ENCODE measurements at places on chromosomes 4 and X. TPM values are rescaled to one million over a fixed set of nuclear protein-coding genes. Genes with fewer than 3 reads are reported as not detected.

The EVC gene
- 41.4 TPM for total RNA-seq

The CENPVL2 gene
- total RNA-seq = 0.96 TPM

The NHSL2 gene
- total RNA-seq = 1.6 TPM

The NPY2R gene
- total RNA-seq = not detected

The FMR1NB gene
- not detected for total RNA-seq

The TLR7 gene
- total RNA-seq = not detected

The TMEM165 gene
- 159 TPM for total RNA-seq

- DNase-seq = no peak
Observed at GRCh38 chrX:40374486-40374885, 206.3 kb upstream of the ATP6AP2 start.

GRCh38 chr4:165207016-165207430 lies 338 bp upstream of the KLHL2 start:
- no peak for DNase-seq

- no peak for DNase-seq
Observed at GRCh38 chr4:174580597-174580996, 58.3 kb upstream of the HPGD start.

GRCh38 chr4:155974476-155974749 lies 20.7 kb upstream of the CTSO start:
- DNase-seq = no peak

DNA sequence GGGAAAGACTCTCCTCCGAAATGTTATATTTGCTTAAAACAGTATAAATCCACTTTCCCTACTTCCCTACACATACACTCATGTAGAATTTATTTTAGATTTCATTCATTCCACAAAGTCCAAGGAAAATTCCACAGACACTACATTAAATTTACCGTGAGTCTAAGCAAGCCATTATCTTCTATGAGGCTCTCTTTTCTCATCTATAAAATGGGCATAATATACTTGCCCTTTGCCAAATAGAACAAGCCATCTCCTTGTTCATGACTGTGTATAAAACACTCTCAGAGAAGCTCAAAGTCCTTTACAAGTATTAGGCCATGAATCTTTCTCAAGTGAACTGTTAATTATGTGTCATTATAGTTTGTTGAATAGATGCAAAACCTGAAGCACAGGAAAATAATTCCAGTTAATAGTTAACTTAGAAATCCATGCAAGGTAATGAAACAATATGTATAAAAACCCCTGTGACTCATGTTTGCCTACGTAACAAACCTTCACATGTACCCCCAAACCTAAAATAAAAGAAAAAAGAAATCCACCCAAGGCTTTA lies 10.7 kb downstream of the TEC start:
- no peak for DNase-seq

- no peak for DNase-seq
Observed at GRCh38 chr4:72513227-72513626, 55.8 kb downstream of the ADAMTS3 start.

GRCh38 chr4:152073351-152074087 lies 312.7 kb upstream of the GATB start:
- no peak for DNase-seq

DNA sequence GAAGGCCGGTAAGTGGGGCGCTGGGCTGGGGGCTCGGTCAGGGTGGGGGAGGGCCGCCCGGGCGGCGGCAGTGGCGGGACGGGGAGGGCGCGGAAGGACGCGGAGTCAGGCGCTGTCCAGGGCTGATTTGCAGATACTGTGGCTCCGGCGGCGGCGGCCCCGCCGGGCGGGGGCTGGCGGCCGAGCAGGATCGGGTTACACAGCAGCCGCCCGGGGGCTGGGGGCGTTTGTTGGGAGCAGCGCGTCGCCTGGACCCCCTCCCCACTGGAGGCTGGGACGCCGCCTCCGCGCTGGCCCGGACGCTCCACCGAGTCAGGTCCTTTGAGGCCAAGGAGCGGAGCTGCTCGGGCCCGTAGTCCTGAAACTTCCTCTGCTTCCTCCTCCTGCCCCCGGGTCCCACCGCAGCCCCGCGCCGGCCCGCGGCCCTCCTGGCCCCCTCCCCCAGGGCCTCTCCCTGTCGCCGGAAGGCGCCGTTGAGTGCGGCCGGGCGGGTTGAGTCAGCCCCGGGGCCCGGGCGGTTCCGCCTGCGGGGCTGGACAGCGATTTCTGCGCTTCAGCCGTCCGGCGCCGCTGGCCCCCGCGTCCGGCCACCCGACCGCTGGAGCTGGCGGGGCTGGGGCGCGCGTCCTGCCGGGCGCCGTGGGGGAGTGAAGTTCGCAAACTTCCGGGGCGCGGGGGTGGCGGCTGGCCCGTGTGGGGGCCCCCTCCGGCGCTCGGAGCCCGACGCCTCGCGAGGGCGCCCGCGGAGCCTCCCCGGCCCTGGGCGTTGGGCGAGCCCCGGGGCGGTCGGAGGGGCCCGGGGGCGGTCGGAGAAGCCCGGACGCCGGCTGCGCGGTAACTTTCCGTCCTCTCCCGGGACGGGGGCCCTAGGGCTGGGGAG lies 746 bp downstream of the REST start:
- no peak for DNase-seq

- no peak for DNase-seq
Observed at GRCh38 chr4:78870056-78870455, 69.2 kb downstream of the PAQR3 start.

DNA sequence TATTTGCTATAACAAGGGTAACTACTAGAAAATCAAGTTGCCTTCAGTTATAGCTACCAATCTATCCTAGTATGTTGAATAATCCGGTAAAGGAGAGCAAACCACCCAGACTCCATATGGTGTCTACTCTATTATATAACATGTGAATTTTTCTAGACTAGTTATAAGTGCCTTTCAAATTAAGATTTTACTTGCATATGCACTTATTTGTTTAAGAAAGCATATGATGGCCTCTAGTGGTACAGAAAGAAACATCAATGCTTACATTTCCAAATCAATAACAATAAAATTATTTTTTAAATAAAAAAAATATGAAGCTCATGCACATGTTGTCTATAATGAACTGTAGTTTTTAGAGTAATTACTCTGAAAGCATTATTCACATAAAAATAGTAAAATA lies 1516.4 kb upstream of the PABPC4L start:
- no peak for DNase-seq

- no peak for DNase-seq
Observed at GRCh38 chrX:128800138-128800537, 723.2 kb downstream of the SMARCA1 start.

- no peak for DNase-seq
Observed at GRCh38 chr4:24930151-24930550, 17.3 kb upstream of the CCDC149 start.

- DNase-seq = peak; percentile 18
Observed at GRCh38 chrX:139049465-139049864, 337.9 kb upstream of the FGF13 start.

DNA sequence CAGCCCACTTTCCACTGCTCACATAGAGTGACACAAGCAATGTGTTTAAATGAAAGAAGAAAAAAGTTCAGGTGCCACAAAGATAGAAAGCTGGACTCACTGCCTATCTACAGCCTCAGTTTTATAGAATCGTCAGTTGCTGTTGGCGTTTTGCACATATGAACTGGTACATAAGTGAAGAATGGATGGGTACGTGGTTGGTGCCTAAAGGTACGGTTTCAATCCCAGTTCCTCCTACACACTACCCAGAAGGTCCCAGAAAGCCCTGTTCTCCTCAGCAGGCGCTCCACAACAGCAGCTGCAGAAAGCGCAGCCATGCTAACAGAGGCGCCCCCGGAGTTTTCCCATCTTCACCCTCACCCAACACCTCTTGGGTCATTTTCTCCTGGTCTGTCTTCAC lies 23.6 kb downstream of the CHST7 start:
- no peak for DNase-seq

- no peak for DNase-seq
Observed at GRCh38 chrX:16868920-16869319, 1.2 kb downstream of the RBBP7 start.

DNA sequence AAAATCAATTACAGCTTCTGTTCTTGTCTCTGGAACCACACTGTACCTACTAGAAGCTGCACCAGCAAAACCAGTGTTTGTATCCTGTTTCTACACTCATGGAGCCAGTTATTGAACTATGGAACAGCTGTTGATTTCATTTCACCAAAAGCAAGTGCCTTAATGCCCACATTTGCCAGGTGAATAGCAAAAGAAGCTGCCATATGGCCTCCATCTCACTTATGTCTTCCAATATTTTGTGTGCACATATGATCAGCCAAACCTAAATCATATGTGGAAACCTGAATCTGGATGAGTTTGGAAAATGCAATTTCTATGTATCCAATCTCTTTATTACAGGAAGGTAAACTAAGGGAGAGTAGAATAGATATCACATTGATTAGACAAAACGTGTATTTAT lies 415.8 kb upstream of the GRID2 start:
- no peak for DNase-seq

DNA sequence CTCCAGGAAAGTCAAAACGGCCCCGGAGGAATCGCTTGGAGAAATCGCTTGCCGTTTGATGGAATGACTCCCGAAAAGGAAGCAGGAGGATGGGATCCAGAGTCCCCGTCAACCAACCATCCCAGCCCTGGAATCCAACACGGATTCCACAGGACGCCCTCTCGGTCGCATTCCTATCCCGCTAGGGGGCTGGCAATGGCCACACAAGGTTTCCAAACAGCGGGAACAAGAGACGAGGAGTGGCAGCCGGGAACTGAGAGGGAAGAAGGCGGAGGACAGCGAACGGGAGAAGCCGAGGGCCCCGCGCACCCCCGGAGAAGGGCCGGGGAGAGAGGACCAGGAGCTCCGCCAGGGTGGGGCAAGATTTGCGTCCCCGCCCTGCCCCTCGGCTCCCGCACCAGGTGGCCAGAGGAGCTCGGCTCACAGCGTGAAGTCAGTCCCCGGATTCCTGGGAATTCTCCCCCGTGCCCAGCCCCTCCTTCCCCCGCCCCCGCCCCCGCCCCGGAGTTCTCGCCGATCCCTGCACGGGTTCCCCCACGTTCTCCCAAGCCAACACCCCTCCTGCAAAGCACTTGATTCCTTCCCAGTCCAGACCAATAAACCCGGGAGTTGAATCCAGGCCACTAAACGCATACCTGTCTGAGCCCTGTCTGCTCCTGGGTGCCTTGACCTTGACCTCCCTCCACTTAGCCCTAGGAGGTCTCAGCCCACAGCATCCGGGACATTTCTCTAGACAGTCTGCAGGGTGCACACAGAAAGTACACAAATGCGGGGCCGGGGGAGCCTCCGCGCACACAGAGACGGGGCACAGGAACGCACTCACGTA lies 1.4 kb downstream of the PDZD4 start:
- no peak for DNase-seq

DNA sequence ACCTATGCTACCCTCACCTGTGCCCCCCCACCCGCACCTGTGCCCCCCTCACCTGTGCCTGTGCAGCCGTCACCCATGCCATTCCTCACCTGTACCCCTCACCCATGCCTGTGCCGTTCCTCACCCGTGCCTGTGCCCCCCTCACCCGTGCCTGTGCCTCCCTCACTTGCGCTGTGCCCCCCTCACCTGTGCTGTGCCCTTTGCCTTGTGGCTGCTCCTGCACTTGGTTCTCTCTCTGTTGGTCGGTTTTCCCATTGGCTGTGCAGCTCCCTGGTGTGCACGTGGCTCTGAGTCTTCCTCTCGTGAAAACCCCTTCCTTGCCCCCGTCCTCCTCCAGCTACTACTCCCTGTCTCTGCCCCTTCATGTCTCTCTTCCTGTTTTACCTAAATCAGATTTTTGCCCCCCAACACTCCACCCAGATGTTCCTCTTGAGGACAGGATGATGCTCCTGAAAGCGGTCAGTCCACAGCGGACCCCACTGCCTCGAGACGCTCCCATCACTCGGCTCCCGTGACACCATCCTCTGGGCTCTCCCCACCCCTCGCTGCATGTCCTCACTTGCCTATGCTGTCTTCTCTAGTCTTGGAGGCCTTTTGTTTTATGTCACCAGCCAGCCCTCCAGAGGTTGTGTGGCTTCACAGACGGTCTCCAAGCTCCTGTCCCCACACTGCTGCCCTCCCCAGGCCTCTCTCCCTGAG lies 6.8 kb downstream of the MAEA start:
- no peak for DNase-seq

- no peak for DNase-seq
Observed at GRCh38 chrX:153764786-153765137, 713 bp downstream of the PLXNB3 start.

DNA sequence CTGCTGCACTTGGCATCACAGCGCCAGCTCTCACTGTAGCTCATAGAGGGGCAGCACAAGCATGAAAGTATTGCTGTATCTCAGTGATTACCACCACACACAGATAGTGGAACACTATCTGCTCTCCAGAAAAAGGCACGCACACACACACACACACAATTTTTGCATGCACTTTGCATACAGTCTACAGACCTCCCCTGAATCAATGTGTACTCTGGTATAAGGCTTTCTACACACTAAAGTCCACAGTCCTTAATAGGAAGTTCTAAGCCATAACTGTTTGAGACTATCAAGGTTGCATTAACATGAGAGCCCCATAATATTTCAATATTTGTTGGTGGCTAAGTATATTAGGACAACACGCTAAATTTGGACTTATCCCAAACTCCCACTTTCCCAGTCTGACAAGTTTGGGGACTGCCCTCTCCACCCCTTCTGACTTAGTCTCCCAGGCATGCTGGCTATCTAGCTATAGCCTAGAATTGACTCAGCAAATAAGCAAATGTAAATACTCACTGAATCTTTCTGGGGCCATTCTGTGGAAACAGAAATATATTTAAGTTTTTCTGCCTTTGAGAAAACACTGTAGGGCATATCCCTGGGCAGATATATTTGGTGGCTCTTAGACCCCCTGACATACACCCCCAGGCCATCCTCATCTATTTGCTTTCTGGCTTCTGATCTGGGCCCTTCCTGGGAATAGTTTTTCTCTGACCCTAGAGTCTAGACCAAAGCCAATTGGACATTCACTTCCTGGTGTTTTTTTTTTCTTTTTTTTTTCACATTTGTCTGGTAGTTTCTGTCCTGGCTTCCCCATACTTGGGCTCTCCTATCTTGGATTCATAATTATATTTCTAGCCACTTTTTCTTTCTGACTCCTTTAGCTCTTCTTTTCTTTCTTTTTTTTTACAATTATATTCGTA lies 36.4 kb upstream of the CT47C1 start:
- no peak for DNase-seq

DNA sequence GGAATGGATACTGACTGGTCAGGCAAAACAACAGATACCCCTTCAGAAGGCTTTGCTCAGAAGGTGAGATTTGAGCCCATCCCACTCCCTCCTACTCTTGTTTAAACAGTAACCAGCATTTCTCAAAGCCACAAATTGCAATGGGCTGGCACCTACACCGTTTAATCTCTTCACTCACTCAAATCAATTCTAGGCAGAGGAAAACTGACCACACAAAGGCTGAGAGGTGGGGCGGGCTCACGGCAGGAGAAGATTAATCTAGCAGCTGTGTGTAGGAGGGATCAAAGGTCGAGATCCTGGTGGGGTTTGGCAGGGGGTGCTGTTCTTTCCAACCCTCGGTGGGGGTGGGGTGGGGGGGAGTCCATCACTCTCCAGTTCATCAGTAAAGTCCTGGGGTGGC lies 622.4 kb downstream of the BCOR start:
- no peak for DNase-seq

DNA sequence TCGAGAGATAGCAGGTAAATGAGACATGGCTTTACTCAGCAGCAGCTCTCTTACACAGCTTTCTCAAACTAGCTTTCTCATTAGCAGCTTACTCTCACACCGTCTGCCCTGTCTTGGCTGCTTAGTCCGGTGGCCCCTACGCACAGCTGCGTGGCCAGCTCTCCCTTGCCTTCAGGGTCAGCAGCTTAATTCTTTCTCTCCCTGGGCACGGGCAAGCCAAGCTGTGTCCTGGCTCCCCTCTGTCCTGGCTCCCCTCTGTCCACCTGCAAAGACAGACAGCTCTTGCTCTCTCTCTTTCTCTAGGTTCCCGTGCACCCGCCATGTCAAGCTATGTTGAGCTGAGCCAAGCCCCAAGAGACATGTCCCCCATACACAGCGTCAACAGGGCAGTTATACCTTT lies 39.4 kb downstream of the ZNF185 start:
- no peak for DNase-seq
